ENCODE measurements at places on chromosomes 3 and 15.

DNA sequence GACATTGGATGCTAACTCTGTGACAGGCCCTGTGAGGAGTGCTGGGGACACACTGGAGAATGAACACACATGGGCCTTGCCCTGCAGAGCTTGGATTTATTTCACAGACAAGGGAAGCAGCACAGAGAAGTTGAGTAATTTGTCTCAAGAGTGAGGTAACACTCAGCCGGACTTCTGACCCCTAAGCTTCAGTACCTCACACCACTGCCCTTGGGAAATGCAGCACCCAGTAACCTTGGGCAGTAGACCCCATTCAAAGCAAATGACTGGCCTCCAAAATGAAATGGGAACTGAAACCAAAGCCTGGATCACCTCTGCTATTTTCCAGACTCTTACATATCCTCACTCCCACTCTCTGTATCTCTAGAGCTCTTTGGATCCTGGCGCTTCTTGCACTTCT is 37.3 kb downstream of the RFT1 start:
- DNase-seq = no peak

- DNase-seq = no peak
Measured at GRCh38 chr3:168611826-168612225, 516.1 kb upstream of the GOLIM4 start.

- no peak for DNase-seq
Measured at GRCh38 chr3:123129532-123129931, 62.7 kb downstream of the PDIA5 start.

DNA sequence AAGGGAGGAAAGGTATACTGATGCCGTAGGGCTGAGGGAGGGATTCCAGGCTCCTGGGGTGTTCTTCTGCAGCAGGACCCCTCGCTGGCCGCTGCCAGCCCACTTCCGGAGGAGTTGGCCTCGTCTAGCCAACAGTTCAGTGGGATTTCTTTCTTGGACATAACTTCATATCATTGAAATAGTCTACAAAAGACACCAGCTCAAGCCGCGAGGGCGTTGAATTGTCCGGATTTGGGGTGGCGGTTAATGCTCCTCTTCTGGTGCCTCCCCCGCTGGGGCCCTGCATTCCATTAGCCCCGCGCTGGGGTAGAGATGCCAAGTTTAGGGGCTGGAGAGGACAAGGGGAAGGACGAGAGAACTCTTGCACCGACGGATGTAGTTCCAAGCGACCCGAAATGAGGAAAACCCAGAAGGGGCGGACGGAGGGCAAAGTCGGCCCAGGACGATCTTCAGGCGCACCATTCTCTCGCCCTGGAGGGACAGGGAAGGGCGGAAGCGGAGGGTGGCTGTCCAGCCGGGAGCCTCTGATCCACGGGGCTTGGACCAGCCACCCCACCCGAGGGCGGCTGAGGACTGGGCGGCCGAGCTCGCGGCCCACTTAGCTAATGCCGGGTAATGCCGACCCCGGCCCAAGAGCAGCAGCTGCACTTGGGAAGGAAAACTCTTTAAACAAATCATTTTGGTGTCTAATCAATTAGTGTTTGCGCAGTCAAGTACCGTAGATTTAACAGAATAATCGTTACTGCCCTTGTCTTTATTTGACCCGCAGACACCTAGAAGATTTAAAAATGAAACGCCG is 4.7 kb upstream of the ONECUT1 start:
- DNase-seq = no peak

DNA sequence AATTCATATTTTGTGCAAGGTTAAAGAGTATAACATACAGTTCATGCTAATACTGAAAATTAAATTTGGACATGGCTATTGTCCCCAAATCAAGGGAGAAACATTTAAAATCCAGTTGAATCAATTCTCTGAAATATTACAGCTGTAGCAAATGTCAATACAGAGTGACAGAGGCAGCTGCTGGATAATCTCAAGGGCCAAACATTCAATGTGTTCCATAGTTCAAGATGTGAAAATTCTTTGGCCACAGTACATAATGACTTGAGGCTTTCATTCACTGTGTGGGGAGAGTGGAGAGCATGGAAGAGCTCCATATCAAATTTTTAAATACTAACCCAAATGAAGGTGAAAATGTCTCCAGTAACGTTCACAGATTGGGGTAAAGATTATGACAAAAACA is 1192.8 kb upstream of the CADM2 start:
- DNase-seq = no peak

- no peak for DNase-seq
Measured at GRCh38 chr3:152976239-152976638, 141.3 kb downstream of the P2RY1 start.

- DNase-seq = no peak
Measured at GRCh38 chr15:91947293-91947679, 93.8 kb downstream of the SLCO3A1 start.

GRCh38 chr15:38072348-38073177 is 138.1 kb downstream of the TMCO5A start:
- DNase-seq = no peak

GRCh38 chr15:51234176-51234927 is 104.0 kb downstream of the CYP19A1 start:
- no peak for DNase-seq

GRCh38 chr3:60657972-60658371 is 593.3 kb downstream of the FHIT start:
- DNase-seq = no peak

GRCh38 chr3:8657804-8658305 is 13.3 kb upstream of the SSUH2 start:
- no peak for DNase-seq

DNA sequence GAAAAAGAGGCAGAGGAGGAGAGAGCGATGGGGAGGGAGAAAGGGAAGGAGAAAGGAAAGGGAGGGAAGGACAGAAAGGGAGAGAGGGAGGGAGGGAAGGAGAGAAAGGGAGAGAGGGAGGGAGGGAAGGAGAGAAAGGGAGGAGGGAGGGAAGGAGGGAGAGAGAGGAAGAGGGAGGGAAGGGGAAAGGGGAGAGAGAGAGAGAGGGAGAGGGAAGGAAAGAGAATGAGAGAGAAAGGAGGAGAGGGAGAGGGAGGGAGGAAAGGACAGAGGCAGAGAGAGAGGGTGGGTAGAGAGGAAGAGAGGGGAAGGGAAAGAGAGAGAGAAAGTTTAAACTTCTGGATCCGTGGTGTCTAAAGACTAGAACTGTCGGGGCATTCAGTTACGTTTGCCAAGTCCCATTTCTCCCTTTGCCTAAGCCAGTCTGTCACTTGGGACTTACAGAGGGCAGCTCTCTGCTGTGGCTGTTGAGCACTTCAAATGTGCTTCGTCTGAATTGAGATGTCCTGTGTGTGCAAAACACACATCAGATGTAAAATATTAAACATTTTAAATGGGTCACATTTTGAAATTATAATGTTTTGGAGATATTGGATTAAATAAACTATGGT is 62.6 kb downstream of the PLXNA1 start:
- DNase-seq = no peak

GRCh38 chr3:171260899-171261298 is 199.3 kb downstream of the TNIK start:
- DNase-seq = no peak

- no peak for DNase-seq
Measured at GRCh38 chr3:116002235-116002634, 378.9 kb downstream of the GAP43 start.

GRCh38 chr3:83928391-83928790 is 1030.4 kb upstream of the CADM2 start:
- no peak for DNase-seq

DNA sequence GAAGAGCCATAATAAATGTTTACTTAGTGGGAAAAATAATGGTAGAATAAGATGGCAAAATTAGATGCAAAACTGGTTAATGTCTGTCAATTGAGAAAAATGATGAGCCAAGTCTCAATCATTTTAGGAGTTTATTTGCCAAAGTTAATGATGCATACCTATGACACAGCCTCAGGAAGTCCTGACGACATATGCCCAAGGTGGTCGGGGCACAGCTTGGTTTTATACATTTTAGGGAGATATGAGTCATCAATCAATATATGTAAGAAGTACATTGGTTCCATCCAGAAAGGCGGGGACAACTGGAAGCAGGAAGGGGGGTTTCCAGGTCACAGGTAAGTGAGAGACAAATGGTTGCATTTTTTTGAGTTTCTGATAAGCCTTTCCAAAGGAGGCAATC is 31.5 kb downstream of the CLEC3B start:
- no peak for DNase-seq

- no peak for DNase-seq
Measured at GRCh38 chr3:187831125-187832051, 86.1 kb upstream of the BCL6 start.

DNA sequence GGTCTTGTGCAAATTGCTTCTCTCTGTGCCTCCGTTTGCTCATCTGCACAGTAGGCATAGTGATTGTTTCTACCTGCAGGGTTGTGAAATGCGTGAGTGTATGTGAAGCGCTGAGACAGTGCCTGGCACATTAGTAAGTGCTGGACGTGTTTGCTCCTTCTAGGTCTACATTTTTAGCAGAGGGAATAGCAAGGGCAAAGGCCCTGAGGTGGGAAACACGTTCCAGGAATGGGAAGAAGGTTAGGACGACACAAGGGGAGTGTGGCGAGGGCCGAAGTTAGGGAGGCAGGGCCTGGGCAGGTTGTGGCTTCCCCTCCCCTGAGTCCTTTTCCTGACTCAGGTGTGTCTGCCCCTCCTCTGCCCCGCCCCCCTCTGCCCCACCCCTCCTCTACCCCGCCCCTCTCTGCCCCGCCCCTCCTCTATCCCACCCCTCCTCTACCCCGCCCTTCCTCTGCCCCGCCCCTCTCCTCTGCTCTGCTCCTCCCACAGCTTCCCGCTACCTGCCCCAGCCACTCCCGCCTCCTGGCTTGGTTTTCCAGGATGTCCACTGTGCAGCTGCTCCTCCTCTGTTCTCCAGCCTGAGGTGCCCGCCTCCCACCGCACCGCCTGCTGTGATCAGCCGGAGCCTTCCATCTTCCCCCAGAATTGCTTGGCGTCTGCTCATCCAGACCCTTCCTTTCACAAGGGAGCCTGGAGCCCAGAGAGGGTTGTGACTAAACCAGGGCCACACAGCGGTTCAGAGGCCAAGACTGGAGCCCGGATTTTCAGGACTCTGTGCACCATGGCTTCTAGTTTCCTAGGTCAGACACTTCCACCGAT is 31.1 kb upstream of the SMAD6 start:
- DNase-seq = no peak

DNA sequence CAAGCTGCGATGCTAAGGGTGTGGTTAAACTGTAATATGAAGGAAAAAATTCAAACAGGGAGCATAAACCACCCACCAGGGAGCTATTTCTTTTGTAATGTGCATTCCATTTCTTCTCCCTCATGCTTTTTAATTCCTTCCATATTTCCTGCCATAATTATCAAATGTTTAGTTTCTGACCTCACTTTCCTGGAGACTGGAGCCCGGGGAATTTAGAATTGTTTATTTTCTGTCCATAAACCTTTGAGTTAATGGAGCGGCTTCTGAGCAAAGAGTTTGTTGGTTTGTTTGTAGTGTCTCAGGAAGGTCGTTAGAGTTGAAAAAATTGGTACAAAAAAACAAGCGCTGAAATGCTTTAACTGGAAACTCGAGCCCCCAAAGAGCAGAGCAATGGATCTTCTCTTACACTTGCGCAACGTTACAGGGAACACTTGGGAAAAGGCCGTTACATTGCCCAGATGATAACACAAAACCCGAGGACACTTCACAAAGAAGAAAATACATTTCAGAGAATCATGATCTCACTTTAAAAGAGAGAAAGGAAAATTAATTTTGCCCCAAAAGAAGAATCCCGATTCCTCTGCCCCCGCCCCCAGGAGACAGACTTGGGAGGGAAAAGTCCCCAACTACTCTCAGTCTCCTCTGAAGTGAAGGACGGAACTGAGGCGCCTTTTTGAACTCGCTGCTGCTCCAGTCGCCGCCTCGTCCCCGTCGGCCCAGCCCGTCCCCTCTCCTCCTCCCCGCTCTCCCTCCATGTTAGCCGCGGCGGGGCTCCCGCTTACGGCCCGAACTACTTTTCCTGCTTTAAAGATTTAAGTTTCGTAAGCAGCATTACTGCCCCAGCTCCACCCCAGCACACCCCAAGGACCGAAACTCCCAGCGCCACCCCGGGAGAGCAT is 842 bp downstream of the FSTL1 start:
- DNase-seq = no peak

- DNase-seq = no peak
Measured at GRCh38 chr15:75727851-75728715, 15.4 kb upstream of the CSPG4 start.

DNA sequence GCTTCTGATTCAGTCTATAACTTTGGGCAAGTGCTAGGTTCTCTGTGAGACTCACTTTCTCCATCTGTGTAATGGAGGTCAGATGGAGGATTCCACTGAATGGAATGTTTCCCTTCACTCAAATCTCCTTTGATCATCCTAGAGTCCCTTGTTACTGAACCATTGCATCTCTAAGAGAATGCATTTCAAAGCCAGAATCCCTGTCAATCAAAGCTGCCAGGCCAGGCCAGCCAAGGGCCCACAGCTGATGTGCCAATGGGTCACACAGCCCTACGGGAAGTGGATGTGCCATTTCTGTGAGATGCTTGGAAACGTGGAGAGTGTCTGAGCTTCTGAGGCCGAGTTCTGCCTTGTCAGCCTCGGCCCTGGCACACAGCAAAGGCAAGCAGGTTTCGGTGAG is 32.4 kb downstream of the SCN5A start:
- no peak for DNase-seq

DNA sequence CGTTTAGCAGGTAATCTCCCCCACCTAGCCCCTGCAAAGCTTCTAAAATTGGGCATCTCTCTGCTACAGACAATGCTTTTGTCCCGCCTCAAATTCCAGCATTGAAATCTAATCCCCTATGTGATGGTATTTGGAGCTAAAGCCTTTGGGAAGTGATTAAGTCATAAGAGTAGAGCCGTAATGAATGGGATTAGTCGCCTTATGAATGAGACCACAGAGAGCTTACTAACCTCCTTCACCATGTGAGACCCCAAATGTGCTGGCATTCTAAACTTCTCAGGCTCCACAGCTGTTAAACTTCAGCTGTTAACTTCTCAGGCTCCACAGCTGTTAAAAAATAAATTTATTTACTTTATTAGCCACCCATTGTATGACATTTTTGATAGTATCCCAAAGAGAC is 374.2 kb upstream of the BCHE start:
- DNase-seq = no peak

DNA sequence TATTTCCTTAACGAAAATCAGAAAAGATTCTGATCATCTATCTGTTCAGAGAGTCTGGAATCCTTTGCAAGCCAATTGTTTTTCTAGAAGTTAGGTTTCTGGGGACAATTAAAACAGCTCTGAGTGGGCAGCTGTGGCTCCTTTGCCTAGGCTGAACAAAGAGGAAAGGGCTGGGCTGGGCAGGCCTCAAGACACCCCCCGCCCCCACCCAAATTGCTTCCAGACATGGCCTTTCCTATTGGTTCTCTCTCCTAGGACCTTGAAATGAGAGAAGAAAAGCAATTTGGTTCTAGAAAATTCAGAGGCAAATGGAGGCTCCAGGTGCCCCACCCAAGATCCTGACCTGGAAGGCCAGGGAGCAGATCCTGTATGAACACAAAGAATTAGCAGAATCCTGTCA is 2.3 kb upstream of the ADPGK start:
- DNase-seq = no peak

GRCh38 chr3:71419369-71419768 is 164.2 kb downstream of the FOXP1 start:
- no peak for DNase-seq
